SW480 (cell line): ENCODE measurements at places on chromosomes 1 and 21.
A peak's percentile ranks its signal among the peaks of the same experiment; 100 is the strongest.

GRCh38 chr1:171501305-171502024 is 16.1 kb downstream of the PRRC2C start:
- DNase-seq, result no peak

DNA sequence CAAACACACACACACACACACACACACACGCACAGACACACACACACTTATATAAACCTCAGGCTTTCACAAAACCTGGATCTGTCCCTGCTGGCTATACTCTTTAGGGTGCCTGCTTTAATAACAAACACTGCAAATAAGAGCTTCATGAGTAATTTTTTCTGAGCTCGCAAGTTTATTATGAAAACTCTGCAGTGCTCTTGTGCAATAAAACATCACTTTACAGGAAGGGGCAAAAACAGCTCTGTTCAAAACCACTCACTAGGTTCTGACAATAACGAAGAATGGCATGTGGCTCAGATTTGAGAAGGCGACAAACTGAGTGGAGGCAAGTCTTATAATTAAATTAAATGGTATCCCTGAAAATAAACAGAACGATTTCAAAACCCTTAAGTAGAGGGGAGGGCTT is 42.6 kb upstream of the CTPS1 start:
- DNase-seq, result no peak

DNA sequence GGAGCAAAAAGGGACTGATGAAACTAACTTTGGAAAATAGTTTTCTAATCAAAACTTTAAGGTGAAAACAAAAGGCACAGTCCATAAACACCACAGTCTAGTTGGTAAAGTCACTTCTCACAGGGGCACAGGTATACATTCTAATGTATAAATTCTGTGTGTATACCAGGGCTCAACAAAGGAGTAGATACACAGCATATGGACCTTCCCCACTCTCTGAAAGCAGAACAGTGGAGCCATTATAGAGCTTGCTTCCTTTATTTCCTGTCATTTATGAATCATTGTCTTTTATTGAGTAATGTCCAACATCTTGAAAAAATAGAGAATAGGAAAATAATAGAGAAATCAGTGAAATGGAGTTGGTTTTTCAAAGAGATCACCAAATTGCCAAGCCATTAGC is 746.5 kb upstream of the CHRM3 start:
- no peak for DNase-seq

DNA sequence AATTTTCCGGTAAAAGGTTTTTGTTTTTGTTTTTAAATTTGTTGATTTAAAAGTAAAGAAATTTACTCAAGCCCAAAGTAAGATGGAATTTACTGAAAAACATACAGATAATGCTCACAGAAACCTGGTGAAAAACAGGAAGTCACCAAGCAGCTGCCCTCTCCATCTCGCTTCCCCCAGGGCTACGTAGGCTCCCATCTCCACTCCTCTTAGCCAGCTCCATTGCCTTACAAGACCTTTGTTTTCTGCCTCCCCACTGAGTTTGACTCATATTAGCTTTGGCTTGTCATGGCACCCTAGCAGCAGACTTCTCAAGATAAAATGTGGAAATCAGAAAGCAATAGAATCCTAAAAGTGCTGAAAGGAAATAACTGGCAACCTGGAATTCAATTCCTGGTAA is 57.9 kb downstream of the PHTF1 start:
- DNase-seq, result no peak

- peak; percentile 88 for DNase-seq
Measured at GRCh38 chr1:41626616-41627375, 142.3 kb upstream of the EDN2 start.

- no peak for DNase-seq
Measured at GRCh38 chr1:86000601-86001000, 156.0 kb downstream of the COL24A1 start.

- DNase-seq, result no peak
Measured at GRCh38 chr1:234562334-234562733, 47.6 kb downstream of the IRF2BP2 start.

DNA sequence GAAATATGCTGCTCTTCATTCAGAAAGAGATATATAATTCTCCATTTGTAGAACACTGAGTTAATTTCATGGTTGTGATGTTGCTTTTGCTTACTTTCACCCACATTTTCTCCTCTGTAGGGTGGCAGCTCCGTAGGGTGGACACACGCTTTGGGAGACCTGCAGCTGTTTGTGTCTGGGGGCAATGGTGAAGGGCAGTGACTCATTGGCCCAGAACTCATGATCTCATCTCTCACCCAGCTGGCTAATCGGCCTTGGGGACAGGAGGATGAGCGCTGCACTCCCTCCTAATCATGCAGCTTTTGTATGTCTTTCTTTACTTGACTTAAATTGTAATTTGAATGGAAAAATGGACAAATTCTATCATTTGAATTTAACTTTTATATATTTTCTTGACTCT is 9.6 kb downstream of the DISC1 start:
- peak; percentile 7 for DNase-seq

DNA sequence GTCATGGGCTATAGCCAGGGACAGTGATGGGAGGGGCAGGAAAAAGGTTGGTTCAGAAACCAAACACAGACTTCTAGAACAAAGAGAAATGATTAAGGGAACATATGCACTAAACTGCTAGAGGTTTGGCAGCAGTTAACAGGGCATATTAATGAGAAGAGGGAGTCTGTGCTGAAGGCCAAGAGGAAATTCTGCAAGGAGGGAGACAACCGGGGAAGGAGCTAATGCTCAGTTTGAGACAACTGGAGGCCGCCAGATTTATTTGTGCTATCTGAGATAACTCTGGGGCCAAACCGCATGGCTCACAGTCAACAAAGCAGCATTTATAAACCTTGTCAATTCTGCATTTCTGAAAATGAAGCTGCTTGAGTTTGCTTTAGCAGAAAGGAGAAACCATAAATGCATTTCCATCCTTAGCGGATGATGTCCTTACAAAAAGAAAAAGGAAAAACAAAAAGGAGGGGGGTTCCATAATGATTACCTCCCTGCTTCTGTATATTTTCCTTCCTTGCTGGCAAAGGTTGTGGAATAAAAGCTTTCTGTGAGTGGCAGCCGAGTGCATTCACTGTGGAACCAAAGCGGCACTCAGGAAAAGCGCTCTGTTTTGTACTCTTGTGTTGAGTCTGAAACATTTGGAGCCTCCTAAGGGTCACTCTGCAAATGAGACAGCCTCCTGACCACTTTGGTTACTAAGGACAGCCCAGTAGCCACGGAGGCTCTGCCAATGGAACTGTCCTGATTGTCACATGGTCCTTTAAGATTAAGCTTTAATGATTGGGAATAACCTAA is 70.3 kb downstream of the SIM2 start:
- DNase-seq, result no peak

DNA sequence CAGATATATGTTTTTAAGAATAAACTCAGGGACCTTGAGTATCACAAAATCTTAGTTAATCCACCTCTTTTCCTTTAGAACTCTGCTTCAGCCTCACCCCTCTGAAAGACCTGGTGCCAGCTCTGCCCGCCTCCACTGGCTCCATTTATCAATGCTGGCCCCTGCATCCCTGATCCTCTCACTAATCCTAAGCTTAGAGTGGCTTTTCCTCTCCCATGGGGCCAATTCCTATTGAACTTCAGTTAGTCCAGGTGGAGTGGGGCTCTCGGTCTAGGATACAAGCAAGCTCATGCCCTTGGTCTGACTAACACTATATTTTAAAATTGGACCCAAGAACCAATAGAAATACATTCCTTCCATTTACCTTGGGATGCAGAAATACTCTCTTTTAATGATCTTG is 87.0 kb downstream of the RGS7 start:
- no peak for DNase-seq

DNA sequence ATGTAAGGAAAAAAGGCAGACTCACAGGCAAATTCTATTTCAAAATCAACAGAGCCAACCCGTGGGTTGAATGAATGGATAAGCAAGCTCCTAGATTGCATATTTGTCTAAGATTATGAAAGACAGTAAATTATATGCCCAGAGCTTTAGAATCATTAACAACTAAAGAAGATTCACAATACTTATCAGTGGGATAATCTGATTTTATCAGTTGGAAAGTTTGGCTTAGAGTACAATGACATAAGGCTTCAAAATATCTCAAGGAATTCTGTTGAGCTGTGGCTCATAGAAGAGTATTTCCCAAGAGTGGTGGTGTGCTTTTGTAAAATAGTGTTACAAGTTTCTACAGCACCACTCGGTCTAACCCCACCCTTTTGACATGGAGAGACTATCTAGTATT is 85.5 kb downstream of the ADAMTS1 start:
- DNase-seq, result no peak

DNA sequence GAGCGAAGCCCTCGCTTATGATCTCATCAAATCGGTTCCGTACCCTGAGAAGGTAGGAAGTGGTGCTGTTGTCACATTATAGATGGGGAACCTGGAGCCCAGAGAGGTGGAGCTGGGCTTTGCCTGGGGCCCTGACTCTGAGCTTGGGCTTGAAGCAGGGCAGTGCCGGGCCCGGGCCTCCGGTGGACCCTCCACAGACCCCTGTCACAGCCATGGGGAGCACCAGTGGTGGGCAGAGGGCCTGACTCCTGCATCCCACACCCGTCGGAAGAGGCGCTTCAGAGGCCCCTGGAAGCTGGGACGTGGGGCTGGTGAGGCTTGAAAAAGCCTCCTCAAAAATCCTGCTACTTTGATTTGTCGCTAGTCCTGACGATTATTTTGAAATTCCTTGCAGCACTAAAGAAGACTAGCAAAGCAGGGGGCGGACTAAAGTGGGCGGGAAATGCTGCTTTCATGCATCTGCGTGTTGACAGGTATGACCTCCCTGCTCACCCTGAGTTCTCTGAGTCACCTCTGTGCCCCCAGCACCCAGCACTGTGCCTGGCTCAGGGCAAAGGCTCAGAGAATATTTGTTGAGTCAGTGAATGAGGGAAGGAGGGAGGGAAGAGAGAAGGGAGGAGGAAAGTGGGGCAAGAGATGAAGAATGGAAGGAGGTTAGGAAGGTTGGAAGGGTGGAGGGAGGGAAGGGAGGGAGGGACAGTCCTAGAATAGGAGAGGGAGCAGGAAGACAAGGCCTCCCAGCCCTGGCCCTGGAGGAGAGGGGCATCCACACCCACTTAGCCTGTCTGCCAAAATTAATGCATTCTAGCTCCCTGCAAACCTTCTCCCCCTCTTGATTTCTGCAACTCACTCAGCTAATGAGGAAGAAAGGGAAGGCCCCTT is 262.8 kb upstream of the VAMP3 start:
- DNase-seq, result no peak

GRCh38 chr1:158496374-158496773 is 24.4 kb downstream of the OR10R2 start:
- peak; percentile 8 for DNase-seq

DNA sequence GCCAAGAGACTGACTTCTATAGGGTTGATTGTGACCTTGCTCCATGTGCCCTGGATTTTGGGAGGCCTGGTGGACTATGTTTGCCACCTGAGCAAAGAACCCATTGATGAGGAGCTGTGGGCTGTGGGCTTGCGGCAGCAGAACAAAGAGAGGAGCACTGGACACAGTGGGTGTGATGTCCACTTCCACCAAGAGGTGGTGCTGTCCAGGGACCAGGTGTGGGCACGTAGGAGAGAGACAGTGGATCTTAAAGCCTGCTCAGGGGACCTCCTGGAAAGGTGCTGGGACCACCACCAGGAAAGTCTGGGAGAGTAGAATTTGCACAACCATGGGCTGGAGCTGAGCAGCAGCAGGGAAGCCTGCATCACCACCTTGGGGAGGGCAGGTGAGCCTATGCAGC is 106.7 kb upstream of the ETS2 start:
- DNase-seq, result no peak

GRCh38 chr1:207245124-207245523 is 76.4 kb upstream of the CD55 start:
- no peak for DNase-seq

DNA sequence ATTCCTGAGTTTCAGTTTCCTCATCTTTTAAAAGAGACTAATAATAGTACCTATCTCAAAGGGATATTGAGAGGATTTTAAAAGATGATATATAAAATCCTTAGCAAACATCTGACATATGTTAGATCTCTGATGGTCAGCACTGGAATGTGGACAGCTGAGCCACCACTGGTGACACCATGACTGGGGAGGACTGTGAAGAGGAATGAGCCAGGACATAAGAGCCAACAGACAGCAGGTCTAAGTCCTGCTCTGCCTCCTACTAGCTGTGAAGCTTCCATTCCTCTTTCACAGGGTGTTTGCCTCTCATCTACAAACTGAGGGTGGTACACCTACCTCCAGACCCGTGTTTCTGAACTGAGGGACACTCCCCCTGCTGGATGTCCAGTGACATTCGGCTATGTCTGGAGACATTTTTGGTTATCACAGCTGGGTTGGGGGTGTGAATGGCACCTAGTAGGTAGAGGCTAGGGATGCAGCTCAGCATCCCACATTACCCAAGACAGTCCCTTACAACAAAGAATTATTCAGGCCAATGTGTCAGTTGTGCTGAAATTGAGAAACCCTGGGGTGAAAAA is 109.1 kb upstream of the OLIG2 start:
- DNase-seq, result peak; percentile 21

- no peak for DNase-seq
Measured at GRCh38 chr1:245188403-245188802, 33.6 kb downstream of the KIF26B start.

- DNase-seq, result no peak
Measured at GRCh38 chr1:228099331-228099732, 3.8 kb downstream of the C1orf35 start.

- no peak for DNase-seq
Measured at GRCh38 chr1:9211291-9211811, 23.2 kb upstream of the H6PD start.

DNA sequence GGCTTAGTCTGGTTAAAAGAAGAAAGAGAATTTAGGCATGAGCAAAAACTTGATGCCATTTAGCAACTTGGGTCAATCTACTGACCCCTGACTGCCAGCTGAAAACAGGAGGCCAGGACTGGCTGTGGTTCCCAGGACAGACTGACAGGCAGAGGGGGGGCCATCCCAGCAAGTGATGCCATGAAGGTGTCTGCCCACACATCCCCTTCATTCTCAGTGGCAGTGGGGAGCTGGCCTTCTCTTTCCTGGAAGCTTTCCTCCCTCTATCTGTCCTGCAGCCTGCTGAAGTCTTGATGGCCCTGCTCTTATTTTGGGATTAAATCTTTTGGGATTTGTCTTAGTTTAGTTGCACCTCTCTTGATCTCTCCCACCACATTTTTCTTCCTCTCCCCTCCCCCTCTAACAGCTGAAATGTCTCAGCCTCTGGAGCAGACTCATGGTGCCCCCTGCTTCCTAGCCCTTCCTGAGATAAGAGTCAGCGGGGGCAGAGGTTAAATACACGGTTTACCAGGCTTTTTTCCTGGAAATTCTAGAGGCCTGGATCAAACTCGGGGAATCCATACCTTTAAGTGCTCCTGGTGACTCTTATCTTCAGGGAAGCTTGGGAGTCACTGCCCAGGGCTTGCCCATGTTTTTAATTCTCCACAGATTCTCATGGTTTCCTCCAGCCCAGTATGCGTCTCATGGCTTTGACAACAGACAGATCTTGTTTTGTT is 99.5 kb upstream of the TSPAN2 start:
- no peak for DNase-seq
